ENCODE measurements at places on chromosomes 1 and 21.

DNA sequence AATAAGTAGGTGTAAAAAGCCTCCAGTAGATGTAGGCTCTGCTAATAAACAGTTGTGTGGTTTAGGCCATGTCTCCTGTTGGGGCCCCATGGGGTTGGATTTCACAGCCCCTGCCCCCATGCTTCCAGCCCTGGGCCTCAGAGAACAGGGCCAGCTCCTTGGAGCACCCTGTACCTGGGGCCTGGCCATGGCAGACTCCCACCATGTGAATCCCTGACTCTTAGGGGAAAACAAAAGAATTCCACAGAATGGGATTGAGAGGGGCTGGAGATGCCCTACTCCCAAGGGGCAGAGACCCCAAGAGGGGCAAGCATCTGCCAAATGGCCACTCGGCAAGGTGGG is 11.5 kb downstream of the LRP8 start:
- peak; percentile 37 for DNase-seq

DNA sequence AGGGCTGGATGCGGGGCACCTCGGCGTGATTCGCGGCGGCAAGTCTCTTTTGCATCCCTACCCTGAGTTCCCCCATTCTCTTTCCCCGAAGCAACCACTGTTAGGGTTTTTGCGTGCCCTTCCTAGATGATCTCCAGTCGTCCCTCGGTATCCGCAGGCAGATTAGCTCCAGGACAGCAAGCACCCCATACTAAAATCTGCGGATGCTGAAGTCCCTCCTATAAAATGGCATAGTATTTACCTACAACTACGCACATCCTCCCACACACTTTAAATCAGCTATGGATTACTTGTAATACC is 22.8 kb upstream of the CFAP126 start:
- no peak for DNase-seq

GRCh38 chr1:234102583-234102982 is 198.1 kb downstream of the SLC35F3 start:
- no peak for DNase-seq

DNA sequence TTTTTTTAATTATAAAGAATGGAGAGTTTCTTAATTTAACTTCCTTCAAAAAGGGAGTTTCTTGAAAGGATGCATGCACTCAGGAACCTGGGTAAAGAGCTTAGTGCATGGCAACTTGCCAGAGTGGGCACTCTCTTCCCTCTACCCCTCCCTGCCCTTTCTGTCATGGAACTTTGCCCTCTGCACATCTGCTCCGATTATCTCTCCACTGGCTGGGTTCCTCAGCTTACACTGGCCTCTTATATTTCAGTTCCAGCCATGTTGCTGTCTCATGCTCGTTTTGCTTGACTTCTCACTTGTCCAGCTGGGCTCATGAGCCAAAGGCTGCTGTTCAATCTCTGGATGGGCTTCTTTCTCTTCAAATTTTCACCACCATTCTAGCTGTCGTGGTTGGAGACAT is 87.0 kb downstream of the NCAM2 start:
- DNase-seq = no peak

GRCh38 chr1:194618101-194618500 is 1431.7 kb upstream of the B3GALT2 start:
- no peak for DNase-seq

- DNase-seq = no peak
Measured at GRCh38 chr1:117068580-117068979, 8.5 kb downstream of the TTF2 start.
